Endothelial cell (in vitro differentiated cells): ENCODE measurements at places on chromosomes 7 and 10.

DNA sequence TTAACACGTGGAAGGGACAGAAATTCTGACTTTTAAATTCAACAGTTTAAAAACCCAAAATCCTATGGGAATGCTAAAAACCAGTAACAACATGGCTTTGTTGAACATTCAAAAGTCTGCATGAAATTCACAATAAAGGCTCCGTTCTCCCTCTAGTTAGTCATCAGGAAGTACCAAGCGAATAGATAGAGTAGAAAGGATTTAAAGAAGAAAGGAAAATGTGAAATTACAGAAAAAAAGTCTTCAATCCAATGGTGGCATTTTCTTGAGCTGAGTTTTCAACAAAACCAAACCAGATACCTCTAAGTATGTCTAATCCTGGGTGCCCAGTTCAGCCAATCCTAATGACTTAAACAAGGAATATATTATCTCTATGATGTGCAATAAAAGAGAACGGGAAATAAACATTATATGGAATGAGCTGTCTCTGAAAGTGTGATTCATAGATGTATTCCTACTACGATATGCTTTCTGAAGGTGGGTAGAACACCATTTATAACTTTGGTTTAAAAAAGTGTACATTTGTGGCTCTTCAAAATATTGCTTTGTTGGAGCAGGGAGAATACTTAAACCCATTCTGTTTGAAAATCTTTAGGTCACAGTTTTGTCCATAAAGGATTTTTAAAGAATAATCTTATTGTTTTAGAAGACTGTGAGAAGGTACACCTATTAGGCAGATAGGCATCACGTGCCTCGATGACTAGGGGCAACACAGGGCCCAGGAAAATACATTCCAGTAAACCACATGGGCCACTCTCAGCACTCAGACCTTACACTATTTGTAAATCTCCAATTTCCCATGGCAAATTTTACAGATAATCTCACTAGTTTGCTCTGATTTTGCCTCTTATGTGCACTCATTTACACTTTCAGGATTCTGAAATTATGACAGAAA is 87.7 kb downstream of the CUBN start:
- no peak for DNase-seq

- DNase-seq: no peak
Measured at GRCh38 chr7:47954231-47954911, 6.1 kb upstream of the PKD1L1 start.

DNA sequence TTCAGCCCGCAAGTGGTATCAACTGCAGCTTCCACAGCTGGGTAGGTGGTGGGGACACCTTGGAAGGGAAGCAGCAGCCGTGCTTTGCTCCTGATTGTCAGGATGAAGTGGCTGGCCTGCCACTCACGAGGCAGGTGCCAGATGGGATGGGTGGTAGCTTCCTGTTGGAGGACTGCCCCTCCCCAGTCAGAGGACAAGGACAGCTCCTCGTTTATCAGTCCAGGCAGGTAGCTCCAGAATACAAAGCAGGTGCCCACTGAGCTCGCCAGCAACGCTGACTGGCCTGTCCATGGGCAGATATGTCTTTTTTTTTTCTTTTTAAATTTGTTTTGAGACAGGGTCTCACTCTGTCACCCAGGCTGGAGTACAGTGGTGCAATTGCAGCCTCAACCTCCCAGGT is 431.3 kb downstream of the GALNT17 start:
- no peak for DNase-seq

GRCh38 chr10:43700306-43700705 is 51.6 kb upstream of the ZNF32 start:
- DNase-seq: no peak
